ENCODE measurements at places on chromosomes 12 and 14.
A peak's percentile ranks its signal among the peaks of the same experiment; 100 is the strongest.

DNA sequence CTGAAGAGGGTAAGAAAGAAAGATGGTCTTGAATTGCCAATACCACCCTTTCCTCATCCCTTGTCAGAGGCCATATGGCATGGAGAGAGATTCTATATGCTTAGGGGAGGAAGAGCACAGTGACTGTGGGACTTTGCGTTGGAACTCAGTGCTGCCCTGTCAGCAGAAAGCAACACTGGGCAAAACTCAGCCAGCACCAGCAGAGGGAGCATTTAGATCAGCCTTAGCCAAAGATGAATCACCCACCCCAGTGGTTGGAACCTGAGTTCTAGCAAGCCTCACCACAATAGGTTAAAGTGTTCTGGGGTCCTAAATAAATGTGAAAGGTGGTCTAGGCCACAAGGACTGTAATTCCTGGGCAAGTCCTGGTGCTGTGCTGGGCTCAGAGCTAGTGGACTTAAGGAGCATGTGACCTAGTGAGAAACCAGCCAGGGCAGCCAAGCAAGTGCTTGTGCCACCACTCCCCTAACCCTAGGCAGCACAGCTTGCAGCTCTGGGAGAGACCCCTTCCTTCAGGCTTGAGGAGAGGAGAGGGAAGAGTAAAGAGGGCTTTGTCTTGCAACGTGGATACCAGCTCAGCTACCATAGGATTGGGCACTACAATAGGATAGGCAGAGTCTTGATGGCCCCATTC is 11.4 kb upstream of the BCAT1 start:
- no peak for DNase-seq

- DNase-seq: no peak
These were observed 70.0 kb downstream of the ARMH4 start for GRCh38 chr14:58082011-58082410.

- DNase-seq: no peak
These were observed 133.5 kb downstream of the FOXN3 start for GRCh38 chr14:89283327-89284060.

GRCh38 chr12:26128168-26128567 is 3.3 kb upstream of the BHLHE41 start:
- DNase-seq: no peak

DNA sequence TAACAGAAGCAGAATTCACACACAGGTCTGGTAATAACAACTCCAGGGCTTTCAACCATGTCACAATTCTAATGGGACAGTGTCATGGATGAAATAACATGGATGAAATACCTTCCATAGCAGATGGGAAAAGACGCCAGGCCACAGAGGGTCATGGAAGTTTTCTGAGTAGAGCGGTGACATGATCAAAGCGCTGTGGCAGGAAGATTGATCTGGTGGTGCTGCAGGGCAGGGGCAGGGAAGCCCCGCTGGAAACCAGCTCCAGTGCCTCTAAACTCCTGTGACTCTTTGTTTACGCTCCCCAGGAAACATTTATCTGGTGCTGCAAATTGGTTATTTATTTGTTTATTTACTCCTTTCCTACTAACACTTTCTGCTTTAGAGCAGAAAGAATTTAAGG is 108.3 kb upstream of the HMGA2 start:
- no peak for DNase-seq

GRCh38 chr12:132257206-132257954 is 72.0 kb downstream of the GALNT9 start:
- no peak for DNase-seq

DNA sequence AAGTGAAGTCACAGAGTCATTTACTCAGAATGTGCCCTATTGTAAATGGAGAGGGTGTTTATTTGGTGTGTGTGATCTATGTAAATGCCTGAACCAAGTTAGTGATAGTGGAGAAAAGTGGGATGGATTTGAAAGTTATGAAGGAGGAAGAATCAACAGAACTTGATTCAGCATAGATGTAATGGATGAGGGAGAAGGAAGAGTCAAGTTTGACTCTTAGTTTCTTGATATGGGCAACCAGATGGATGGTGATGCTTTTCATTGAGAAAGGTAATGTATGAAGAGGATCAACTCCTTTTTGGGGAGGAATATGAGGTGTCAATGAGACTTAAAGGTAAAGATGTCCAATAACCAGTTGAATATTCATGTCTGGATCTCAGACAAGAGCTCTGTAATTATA is 6.7 kb upstream of the MON2 start:
- no peak for DNase-seq

GRCh38 chr12:75765170-75766059 is 254.0 kb upstream of the KRR1 start:
- no peak for DNase-seq

- no peak for DNase-seq
These were observed 13.5 kb downstream of the PHETA1 start for GRCh38 chr12:111355201-111355925.

GRCh38 chr12:14995583-14996425 is 23.0 kb downstream of the PDE6H start:
- DNase-seq: peak; percentile 32

DNA sequence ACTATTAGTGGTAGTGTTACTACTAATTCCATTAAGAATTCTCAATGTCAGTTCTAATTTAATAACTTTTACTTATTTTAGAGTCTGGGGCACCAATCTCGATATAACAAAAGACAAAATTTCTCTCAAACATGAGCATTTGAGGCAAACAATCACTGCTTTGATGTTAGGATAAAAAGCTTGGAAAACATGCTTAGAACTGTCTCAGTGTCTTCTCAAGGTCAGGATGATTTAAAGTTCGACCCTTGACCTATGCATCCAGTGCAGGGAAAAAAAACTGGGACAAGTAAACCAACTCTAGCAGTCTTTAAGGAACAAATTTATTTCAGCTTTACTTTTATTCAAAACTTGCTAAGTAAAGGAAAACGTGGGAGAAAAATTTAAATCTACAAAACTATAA is 31.1 kb downstream of the SPTLC2 start:
- no peak for DNase-seq

DNA sequence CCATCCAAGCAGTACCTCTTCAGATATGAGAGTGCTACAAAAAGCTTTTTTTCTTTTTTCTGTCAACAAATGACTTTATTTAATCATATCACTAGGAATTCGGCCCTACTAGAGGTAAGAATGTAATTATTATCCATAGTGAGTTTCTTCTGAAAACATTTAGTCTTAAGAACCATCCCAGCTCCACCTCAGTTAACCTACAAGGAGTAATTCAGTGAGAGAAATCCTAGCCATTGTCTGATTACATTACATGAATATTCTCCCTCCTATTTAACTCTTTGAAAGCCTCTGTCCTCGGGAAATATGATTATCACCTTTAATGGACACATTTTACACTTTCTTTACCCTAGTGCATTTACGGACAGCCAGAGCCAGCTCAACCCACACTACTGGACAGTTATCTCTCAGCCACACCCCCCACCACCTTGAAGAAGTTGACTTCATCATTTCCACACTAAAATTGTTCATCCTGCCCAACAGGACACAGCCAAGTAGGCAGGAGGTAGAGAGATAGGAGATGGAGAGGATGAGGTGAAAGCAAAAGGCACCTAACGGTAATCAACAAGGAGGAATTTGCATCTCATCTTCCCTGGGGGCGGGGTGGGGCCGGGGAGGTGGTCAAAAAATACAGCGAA is 1.3 kb downstream of the PPFIA2 start:
- no peak for DNase-seq

GRCh38 chr12:6202846-6203245 is 2.6 kb downstream of the CD9 start:
- DNase-seq: no peak

DNA sequence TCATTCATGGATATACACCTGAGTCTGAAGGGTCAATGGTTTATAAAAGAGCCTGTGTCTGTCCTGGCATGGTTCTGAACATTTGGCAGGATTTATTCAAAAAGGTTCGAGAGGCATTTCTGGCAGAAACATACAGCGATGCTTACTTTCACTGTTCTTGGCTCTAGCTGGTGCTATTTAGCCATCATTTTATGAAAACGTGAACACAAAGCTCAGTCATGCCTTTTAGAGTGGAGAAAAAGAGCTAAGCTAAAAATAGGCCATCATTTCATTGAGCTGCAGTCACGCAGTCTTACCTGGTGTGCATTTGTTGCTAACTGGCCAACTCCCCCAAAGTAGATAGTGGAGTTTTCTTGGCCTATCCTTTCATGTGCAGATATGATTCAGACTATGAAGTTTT is 1209.5 kb downstream of the SLC16A7 start:
- no peak for DNase-seq

- DNase-seq: no peak
These were observed 8.7 kb upstream of the SLC4A8 start for GRCh38 chr12:51415931-51416330.

GRCh38 chr12:111438481-111438880 is 32.8 kb downstream of the SH2B3 start:
- DNase-seq: peak; percentile 40

- peak; percentile 91 for DNase-seq
These were observed at the start of gene STAT2 for GRCh38 chr12:56359851-56360767. Gene STAT2, minus strand, starts transcription at chr12:56360107. Its CDS starts 3,536 bp downstream, at chr12:56356571.

- no peak for DNase-seq
These were observed 41.6 kb downstream of the KCNK10 start for GRCh38 chr14:88281447-88281846.

GRCh38 chr14:99519931-99520421 is 38.8 kb downstream of the CCNK start:
- no peak for DNase-seq

GRCh38 chr12:77893918-77894317 is 63.2 kb downstream of the NAV3 start:
- no peak for DNase-seq

DNA sequence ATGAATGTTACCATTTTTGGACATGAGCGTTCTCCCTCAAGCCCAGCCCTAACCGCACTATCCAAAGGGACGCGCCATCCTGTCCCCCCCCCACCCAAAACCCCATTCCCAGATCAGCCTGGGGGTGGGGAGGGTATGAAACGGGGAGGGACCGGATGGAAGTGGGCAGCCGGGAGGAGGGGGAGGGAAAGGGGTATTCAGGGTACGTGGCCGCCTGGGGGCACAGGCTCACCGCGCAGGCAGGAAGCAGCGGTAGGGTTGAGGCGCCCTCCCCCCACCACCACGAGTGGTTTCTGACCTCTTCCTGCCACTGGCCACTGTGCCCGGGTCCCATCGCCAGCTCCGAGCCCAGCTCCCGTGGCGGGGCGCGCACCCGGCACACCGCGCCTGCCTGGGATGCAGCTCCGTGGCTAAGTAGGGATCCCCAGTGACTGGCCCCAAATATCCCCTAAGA is 1.4 kb downstream of the ACTN1 start:
- no peak for DNase-seq

- no peak for DNase-seq
These were observed 1.5 kb downstream of the CAND1 start for GRCh38 chr12:67270622-67271021.

DNA sequence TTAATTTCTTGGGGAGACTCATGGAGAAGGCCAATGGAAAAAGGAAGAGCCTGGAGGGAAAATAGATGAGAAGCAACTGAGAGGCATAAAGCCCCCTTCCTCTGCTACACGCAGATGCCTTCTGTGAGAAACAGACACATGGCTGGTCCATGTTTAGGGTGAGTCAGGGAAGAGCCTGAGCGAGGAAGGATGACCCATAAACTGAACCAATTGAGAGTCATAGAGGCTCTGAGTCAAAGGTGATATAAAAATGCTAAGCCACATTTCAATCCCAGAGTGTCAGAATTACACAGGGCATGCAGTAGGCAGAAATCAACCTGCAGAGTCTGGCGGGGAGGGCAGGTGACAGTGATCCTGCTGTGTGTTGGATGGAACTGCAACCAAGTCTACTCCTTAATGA is 30.1 kb upstream of the NEDD1 start:
- no peak for DNase-seq

DNA sequence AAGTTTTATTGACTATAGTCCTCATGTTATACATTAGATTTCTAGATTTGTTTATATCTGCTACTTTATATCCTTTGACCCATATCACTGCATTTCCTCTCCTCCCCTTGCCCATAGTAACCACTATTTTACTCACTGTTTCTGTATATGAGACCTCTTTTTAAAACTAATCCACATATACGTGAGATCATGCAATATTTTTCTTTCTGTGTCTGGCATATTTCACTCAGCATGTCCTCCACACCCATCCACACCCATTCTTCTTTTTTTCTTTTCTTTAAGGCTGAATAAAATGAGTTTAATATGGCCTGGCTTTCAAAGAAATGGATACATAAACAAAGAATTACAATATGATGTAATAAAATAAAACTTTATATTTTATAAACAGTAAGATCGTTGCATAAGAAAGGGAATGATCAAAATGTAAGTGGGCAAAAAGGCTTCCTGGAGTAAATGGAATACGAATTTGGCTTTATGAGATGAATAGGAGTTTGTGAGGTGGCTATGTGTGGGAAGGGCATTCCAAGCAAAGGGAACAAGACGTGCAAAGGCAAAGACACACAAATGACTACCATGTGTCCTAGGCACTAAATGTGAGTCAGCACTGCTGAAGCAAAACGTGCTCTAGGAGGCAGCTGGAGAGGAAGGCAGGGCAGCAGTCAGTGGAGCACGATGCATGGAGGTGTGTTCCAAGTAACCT is 53.2 kb upstream of the HIF1A start:
- no peak for DNase-seq
